ENCODE measurements at places on chromosomes 4 and X.

DNA sequence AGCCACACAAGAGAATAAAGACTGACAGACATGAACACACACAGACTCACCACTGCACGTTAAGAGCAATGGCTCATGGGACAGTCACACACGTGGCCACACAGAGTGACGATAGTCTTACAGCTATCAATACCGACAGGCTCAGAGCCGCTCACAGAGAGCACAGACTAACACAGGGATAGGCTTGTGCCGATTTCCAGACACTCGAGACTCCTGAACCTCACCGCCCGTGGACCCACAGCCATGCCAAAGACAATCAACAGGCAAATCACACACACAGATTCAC lies 716 bp upstream of the SLC38A5 start:
- no peak for DNase-seq

- DNase-seq, result no peak
Observed at GRCh38 chrX:54093159-54093558, 48.9 kb upstream of the PHF8 start.

DNA sequence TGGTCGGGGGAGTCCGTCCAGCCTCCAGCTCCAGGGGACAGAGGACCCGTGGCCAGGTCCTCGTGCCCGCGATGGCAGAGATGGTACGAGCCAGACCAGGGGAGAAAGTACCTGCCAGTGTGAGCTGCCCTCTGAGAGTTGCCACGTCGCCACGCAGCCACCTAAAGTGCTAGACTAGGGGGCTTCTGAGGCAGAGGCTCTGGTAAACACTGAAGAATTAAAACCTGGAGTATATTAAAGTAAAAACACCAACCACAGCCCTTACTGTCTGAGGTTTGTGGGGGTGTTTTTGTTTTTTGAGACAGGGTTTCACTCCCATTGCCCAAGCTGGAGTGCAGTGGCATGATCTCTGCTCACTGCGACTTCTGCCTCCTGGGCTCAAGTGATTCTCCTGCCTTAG lies 60.1 kb upstream of the SORCS2 start:
- DNase-seq, result no peak

- DNase-seq, result no peak
Observed at GRCh38 chrX:29903360-29903759, 312.0 kb upstream of the MAGEB2 start.

DNA sequence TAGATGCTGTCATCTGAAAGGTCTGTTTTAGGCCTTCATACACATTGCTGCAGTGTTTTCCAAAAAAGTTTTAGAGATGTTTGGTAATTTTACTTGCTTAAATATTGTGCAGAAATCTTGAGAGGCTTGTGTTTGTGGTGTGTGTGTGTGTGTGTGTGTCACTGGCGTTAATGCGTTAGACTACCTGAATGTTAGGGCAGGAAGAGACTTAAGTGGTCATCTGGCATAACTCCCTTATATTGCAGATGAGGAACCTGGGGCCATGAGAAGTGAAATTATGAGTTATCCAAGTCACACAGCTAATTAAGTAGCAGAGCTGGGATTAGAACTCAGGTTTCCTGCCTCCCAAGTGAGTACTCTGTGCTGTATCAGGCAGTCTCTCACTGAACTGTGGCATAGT lies 1.4 kb downstream of the LSM6 start:
- no peak for DNase-seq

DNA sequence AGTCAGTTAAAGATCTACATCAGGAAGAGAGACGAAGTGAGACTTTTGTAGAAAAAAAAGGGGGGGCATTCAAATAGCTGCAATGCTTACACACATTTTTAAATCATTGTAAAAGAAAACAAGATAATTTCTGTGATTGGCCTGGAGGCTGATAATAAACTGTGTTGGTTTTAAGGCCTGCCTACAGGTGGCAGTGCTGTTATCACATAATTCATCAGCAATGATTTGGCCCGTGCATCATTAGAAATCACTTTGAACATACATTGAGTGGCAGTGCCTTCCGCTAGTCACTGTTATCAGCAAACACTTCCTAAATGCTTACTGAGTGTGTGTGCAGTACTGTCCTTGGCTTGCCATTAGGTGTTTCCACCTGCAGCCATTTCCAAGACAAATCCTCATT lies 831.9 kb downstream of the TRIML1 start:
- no peak for DNase-seq

DNA sequence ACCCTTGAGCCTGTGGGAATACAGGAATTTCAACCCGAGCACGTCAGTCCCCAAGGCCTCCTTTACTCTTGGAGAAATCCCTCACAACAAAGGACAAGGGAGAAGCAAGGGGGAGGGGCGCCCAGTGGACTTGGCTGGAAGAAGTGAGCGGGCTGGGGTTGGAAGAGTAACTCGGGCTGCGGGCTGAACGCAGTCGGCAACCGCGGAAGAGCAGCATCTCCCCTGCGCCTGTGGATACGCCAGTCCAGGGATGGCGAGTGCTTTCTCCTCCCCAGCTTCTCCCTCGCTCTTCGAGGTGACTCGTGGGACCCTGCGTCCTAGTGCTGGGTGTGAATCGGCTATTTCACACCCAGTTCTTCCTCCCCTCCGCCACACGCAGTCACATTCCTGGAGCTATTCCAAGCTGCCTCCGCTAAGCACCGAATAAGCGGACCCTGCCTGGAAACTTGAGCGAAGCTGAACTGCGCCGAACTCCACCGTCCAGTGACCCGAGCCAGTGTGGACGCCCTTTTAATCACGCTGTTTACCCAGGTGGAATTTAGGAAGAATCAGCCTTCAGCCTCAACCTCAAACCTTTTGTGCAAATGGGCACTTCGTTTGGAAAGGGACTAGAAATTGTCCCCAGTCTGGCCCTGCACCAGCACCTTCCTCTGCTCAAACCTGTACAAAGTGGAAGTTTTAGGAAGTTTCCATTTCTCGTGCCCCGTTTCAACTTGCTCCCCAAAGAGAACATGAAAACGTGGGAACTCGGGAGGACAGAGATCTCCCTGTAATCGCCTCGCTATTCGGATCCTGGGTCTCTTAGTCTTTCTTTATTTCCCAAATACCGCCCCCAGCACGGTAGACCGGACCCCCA lies 64.3 kb upstream of the WDR17 start:
- DNase-seq, result peak; percentile 10

DNA sequence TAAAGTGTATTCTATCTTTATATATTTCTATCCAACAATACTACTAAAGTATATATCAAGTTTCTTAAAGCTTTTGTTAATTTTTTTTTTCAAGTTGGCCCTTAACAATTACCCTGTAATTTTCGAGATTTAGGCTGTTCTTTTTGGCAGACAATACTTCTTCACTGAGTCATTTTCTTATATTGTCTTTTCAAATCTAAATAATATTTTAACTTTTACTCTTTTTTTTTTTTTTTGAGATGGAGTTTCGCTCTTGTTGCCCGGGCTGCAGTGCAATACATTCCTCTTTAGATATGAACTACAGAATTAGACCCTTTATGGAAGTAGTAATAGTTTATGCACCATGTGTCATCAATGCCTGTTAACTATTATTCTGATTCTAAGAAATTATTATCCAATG lies 120.7 kb downstream of the GLRA3 start:
- no peak for DNase-seq

- no peak for DNase-seq
Observed at GRCh38 chrX:35625714-35626113, 172.4 kb upstream of the MAGEB16 start.

DNA sequence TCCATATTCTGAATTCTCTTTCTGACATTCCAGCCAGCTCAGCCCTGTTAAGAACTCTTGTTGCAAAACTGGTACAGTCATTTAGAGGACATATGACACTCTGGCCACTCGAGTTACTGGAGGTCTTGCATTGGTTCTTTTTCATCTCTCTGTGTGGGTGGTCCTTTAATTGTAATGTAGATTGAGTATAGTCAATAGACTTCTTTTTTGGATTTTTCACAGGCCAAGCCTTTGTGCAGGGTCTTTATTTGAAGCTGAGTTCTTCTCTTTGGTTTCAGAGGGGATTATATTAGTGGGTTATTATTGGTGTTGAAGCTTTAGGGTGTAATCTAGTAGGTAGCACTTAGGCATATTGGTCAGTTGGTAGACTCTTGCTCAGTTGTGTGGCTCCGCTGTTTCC lies 118.0 kb upstream of the GIMD1 start:
- DNase-seq, result no peak

- no peak for DNase-seq
Observed at GRCh38 chrX:74526764-74527163, 87.7 kb downstream of the RLIM start.

DNA sequence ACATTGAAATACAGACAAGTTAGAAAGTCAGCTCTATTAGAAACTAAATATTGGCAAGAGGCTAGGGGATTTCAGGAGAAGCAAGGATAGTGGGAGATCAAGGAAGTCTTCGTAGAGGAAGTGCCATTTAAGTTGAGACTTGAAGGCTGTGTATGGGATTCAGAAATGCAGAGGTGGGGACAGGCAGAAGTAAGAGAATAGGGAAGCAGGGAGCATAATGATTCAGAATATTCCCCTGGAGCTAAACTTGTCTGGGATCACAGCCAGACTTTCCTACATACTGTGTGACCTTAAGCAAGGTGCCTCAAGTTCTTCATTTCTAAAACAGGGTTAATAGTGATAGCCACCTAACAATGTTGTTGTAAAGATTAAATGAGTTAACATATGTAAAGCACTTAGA lies 108.8 kb downstream of the DDIT4L start:
- DNase-seq, result no peak

GRCh38 chr4:13555325-13555724 lies 11.0 kb upstream of the NKX3-2 start:
- no peak for DNase-seq

All from kidney epithelial cell (primary cell).